ENCODE measurements at places on chromosomes 3 and 15. TPM values are rescaled to one million over a fixed set of nuclear protein-coding genes. Genes with fewer than 3 reads are reported as not detected.

MESP2 gene
- total RNA-seq = not detected

PRKCD gene
- total RNA-seq = 43.8 TPM

CYP1A1 gene
- total RNA-seq = not detected

RBMS3 gene
- total RNA-seq = 11.1 TPM

DZIP1L gene
- total RNA-seq = not detected

NANOGP8 gene
- total RNA-seq = not detected

PRRT3 gene
- total RNA-seq = 1.5 TPM

FGF7 gene
- 17.6 TPM for total RNA-seq

TMEM40 gene
- not detected for total RNA-seq

BCHE gene
- total RNA-seq = 11.3 TPM

FBXL22 gene
- 28.1 TPM for total RNA-seq

SLC24A5 gene
- total RNA-seq = not detected

NPAP1 gene
- total RNA-seq = not detected

- DNase-seq = no peak
Observed at GRCh38 chr3:109346099-109346498, 8.8 kb upstream of the DPPA4 start.

DNA sequence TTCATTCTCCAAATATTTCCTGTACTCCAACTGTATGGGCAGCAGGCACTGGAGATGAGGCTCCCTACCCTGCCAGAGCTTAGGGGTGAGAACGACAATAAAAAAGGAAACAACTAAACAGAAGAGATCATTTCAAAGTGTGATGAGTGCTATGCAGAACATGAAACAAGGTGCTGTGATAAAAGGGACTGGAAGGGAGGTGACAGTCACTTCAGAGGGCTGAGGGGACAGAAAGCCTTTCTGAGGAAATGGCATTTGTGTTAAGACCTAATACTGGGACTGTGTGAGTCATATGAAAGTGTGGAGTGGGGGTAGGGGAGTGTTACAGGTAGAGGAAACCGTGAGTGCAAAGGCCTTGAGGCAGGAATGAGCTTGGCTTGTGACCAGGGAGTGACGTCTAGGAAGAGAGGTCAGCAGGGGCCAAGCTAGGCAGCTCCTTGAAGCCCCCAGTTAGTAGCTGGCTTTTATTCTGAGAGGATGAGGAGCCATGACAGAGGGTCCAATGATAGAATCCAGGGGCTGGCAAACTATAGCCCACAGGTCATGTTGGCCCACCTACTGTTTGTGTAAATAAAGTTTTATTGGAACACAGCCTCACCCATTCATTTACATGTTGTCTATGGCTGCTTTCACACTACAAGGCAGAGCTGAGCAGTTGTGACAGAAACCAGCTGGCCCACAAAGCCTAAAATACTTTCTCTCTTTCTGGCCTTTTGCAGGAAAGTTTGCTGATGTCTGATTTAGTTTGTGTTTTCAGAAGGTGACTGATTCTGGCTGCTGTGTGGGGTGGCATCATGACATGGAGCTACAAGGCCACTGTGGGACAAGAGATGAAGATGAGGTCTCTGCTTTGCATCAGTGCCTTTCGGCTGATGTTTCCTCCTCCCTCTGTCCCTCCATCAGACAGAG is 56.6 kb downstream of the LSM3 start:
- peak; percentile 74 for DNase-seq

- no peak for DNase-seq
Observed at GRCh38 chr3:29914861-29915524, 634.1 kb downstream of the RBMS3 start.

DNA sequence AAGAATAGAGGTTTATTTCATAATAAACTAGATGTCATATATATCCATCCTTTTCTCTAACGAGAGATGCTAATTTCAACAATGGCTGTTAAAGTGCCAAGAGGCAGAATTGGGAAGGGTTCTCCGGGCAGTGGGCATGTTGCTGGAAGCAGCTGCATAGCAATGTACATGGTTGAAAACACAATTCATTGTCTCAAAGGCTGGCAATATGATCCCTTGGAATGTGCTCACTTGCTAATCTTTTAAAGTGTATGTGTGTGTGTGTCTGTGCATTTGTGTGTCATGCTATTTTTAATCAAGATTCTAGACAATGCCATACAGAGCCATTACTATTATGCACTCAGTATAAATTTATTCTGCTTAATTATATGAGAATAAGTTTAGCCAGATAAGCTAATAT is 1020.3 kb downstream of the NAALADL2 start:
- DNase-seq = no peak

- no peak for DNase-seq
Observed at GRCh38 chr15:73602446-73602843, 30.7 kb downstream of the NPTN start.

DNA sequence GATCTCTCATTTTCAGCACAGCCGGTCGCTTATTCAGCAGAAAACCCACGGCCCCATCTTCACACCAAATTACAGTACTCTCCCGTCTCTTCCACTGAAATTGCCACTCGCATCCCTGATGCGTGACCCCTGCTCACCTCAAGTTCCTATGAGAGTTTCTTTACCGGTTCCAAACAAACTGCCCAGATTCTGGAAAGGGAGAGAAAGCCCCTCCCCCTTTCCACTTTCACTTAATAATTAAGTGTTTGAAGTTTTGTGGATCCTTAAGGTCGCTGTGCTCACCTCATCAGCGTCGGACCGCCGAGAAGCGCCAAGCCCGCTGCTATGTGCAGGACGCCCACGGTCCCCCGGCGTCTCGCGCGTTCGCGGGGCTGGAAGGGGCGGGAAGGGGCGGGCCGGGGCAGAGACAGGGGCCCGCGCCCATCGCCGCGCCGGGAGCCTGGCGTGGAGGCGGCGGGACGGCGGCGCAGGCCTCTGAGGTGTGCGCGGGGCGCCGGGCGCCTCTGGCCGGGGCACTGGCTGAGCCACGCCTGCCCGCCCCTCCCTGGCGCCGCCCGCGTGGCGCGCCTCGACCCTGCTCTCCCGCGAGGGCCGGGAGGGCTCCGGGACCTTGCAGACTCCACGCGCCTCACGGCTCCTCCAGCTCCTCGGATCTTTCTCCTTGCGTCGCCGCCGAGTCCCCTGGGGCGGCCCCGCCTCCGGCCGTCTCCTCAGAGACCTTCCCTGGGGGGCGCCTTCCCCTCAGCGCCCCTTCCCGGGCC is at the start of gene GPR156:
GPR156 (minus strand) TSS at position 476 of the 761 bp plus-strand sequence. CDS start 41,124 bp downstream, outside the sequence.
- no peak for DNase-seq

- no peak for DNase-seq
Observed at GRCh38 chr15:27464941-27465612, 494.1 kb downstream of the GABRG3 start.

GRCh38 chr15:58463815-58464650 is 32.2 kb downstream of the LIPC start:
- DNase-seq = no peak

DNA sequence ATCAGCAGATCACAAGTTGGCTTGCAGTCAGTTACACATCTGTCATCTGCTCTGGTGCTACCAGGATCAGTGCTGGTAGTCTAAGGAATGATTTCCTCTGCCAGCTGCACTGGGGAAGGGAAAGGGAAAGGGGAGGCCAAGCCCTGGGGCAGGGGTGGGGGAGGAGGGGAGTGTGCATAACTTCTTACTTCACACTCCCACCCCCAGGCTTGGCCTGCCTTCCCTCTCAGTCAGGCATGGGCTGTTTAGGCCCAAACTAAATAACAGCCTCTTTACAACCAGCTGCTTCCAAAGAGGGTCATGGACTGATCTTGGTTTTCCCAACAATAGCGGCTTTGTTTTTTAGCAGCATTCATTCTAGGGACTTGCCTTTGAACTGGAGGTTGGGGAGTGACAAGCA is 86.1 kb upstream of the PSMD6 start:
- DNase-seq = peak; percentile 28

DNA sequence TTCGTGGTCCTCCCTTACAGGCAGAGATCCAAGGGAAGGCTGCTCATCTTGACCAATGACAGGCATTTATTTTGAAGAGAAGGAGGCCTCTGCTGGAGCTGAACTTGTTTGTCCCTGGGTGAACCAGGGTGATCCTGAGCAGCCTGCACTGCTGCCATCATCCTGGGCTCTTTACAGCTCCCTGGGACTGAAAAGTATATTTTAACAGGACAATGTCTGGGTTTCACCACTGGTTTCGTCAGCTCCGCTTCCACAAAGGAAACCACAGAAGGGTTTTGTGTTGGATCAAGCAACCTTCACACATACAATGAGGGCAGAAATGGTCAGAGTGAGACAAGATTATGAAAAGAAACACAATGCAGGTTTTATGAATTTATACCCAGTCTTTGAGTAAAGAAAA is 400.7 kb upstream of the TPM1 start:
- DNase-seq = no peak

DNA sequence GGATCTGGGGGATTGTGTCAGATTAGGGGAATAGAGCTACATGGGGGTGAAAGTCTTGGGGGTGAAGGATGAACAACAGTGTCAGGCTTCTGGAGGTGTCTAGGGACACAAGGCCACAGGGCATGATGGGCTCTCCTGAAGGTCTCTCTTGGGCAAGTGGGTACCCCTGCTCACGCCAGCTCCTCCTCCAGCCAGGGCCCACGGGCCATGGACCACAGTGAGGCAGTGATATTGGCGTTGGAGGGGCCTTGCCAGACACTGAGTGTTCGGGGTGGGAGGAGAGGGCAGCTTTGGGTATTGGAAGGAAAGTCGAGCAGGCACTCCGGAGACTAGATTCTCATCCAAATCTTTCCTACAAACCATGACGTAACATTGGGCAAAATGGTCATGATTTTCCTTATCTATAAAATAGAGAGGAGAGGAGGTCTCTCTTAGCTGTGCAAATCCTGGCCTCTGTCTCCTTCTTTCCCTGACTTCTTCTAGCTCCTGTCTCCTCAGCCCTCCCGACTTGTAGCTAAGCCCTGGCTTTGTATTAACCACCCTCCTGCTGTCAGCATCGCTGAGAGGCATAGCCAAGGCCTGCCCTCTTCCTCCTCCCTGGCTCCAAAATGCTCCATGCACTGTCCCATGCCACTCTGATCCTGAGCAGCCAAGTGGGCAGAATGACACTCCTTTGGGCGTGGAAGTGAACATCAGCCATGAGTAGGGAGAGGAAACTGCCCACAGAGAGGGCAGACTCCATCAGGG is 24.0 kb upstream of the SRP14 start:
- no peak for DNase-seq

DNA sequence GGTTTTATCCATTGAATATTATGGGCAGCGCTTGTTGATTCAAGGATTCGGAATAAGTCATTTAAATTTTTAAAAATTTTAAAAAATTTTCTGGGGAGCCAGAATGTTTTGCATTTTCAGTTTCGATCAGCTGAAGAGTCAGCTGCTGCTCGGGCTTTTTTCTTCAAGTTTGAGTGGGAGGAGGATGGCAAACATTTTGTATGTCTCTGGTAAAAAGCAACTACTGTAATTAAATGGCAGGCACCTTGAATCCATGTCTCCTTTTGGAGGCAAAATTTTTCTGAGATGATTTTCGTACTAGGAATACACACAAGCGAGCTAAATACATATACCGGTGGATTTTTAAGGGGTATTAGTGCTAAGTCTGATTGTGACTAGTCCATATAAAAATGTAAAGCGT is 612 bp downstream of the C3orf38 start:
- no peak for DNase-seq

GRCh38 chr15:100186366-100186765 is 155.4 kb downstream of the ADAMTS17 start:
- DNase-seq = no peak

DNA sequence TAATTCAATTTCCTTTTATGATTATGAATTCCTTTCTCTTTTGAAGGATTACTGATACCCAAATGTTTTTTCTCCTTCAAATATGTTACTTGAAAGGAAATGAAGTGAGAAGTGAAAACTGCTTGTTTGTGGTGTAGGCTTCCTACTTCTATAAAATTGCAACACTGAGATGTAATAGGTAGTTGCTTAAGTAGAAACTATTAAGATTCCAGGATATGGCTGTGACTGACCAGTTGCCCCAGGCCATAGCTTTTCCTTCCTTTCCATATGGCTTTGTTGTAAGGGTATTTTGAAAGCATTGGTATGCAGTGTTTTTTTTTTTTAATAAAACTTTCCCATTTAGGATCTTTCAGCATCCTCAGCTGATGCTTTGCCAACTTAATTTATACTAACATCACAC is 28.5 kb downstream of the DNAJC13 start:
- DNase-seq = no peak

DNA sequence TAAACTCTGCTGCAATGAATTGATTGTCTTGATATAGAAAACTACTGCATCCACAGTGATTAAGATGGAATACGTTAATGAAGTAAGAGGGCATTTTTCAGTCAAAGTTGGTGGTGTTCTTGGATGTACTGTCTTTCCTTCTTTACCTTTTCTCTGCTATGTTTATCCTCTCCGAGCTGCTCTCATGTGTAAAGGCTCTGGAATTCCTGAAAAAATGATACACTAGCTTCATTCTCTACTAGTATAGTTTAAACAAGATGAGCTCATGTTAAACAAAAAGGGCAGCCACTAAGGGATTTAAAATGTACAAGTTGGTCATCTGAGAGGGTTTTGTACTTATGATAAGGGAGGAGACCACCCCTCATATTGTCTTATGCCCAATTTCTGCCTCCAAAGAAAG is 504.6 kb upstream of the NECTIN3 start:
- DNase-seq = no peak

- no peak for DNase-seq
Observed at GRCh38 chr3:192296845-192297244, 430.5 kb downstream of the FGF12 start.
